ENCODE measurements at places on chromosomes 4 and X.

- DNase-seq, result no peak
Observed at GRCh38 chrX:119151051-119151380, 23.4 kb upstream of the KIAA1210 start.

DNA sequence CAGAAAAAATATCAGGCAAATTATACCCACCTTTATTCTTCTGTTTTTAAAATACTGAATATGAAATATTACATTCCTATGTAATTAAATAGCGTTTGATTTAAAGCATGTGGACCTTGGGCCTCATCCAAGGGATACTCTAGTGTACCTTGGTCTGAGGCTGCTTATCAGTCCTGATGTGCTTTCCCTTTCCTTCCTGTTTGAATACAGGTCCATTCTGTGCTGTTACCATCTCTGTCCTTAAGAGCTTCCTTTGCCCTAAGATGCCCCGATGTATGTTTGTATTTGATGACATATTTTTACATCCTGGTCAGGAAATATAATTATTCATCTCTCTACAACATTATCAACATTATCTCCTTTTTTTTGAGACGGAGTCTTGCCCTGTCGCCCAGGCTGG is 24.1 kb downstream of the FAT4 start:
- no peak for DNase-seq

GRCh38 chr4:36064117-36064516 is 180.2 kb downstream of the ARAP2 start:
- DNase-seq, result no peak

GRCh38 chrX:16282209-16282608 is 114.9 kb downstream of the MAGEB17 start:
- DNase-seq, result no peak

DNA sequence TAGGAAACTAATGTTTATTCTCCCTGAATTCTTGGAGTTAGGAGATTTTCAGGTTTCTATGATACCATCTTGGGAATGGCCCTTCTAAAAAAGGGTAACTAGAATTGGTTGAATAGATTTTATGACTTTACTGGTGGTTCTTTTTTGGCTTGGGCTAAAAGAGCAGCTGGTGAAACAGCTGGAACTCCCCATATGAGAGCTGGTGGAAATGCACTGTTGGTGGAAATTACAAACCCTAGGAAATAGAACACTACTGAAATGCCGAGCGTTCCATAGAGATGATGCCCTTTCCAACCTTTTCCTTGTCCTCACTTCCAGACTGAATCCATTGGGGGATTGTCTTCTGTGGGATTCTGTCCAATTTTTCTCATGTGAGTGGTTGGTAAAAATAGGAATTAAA is 139.5 kb downstream of the STIM2 start:
- no peak for DNase-seq

GRCh38 chr4:54852602-54853001 is 194.8 kb downstream of the KIT start:
- no peak for DNase-seq

DNA sequence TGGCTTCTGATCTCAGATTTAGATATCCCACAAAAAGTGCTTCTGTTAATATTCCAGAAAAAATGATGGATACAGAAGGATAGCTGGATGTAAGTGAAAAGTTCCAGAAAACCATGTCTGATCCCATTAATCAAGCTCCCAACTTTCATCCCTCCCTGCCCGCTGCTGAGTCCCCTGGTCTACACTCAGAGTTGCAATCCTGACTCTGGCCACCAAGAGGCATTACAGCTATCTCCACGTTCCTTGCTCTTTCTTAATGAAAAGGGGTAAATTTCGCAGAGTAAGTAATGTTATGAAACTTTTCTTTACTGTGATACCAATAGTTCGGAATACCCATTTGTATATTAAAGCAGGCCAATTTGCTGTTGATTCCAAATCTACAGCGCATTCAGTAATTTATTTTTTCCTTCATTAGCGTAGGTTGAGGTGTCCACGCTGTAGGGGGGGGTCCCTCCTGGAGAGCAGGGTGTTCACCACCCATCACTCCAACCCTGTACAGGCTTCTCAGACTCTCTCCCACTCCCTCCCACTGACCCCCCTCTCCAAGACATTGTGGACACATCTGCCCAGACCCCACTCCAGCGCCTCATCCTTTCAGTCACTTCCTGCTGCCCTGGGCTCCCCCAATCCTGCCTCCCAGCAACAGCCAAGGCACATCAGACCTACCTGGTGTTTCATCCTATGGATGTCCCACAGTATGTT is 55.1 kb downstream of the RAB40A start:
- DNase-seq, result no peak
